ENCODE measurements at places on chromosomes 11 and 22.

DNA sequence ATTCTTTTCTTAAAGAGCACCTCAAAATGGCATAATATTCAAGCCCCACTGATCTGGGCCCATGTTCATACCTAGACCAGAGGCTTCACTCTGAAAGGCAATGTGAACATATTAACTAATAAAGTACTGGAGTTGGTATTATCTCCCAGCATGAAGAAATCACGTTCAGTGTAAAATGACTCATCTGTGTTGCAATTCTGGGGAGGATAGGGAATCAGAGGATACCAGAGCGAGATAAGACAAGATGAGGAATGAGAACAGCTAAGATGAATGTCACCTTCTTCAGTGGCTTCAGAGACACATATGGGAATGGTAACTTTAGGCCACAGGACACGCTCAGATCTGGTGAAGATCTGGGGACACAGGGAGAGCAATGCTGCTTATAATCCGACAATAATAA is 121.1 kb downstream of the NTM start:
- no peak for DNase-seq

GRCh38 chr22:46355369-46355995 is 20.0 kb downstream of the TRMU start:
- DNase-seq, result no peak

DNA sequence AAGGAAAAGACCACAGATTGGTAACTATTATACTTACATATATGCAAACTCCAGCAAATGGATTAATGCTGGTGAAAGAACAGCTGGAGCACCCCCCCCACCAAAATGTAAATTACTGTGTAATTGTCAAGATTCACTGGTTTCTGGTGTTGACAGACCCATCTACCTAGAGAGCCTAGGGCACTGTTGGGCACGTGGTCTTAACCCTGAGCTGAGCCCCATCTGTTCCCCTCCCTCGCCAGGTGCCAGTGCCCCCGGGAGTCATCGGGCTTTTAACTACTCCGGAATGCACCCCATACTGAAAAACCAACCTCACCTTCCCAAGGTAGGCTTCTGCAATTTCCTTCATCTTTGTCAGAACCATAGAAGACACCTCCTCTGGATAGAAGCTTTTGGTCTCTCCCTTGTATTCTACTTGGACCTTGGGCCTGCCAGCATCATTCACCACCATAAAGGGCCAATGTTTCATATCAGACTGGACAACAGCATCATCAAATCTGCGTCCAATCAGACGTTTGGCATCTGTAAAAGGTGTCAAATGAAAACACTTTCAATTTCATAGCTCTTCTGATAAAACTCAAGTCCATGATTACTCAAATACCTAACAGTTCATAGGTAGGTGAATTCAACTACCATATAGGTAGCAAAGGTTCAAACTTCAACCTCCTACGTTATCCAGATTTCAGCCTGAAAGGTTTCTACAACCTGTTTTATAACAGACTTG is 1.5 kb downstream of the HSPA8 start:
- no peak for DNase-seq

DNA sequence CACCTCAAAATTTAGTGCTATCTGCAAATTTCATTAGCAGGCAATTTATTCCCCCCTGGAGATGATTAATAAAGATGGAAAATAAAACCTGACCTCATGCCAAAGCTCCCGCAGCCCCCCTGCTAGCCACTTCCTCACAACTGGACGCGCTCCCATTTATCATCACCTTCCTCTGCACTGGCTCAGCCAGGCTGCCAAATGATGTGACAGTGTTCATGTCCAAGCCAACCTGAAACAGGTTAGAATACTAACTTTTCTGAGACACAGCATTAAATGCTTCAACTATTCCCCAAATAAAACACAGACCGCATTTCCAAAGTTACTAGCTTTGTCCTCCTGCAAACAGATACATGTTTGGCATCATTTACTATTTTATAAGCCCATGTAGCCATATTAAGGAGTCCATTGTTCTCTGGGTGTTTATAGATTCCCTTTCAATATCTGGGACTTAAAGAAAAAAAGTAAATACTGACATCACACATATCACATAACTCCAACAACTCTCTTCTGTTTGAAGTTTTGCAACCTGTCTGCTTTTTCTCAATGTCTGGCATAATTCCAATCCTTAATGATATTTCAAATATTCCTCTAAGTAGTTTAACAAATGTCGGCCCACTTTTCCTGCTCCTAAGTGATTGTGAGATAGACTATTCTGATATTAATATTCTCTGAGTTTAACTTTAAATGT is 829.7 kb upstream of the FAT3 start:
- DNase-seq, result peak; percentile 43

- DNase-seq, result no peak
Measured at GRCh38 chr11:120898568-120898967, 125.3 kb upstream of the TBCEL start.

GRCh38 chr11:128688031-128688713 is 5.7 kb upstream of the FLI1 start:
- DNase-seq, result no peak

DNA sequence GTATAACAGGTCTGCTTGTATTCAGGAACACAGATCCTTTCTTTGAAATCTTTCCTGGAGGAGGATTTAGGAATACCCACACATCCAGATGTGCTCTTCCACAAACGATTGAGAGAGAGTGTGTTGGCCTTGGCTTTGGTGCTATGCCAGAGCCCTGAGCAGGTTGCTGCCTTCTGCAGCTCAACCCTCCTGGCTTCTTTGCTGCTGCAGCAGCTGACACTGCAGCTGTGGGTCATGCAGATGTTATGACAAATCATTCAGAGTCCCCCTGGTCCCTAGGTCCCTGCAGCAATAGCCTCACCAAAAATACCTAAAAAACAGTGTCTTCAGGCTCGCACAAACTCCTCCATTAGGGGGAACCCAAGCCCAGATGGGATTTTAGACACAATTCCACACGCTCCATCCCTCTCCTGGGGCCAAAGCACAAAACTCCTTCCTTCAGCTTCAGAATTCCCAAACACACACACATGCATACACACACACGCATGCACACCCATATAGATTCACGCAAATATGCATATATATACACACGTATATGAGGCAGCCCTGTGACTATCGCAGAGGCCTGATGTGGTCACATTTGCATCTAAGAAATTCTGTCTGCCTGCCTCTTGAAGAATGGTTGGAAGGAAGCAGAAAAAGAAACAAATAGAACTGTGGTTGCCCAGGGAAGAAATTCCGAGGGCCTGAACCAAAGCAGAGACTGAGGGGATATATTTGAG is 35.4 kb downstream of the SLN start:
- DNase-seq, result no peak

GRCh38 chr11:119888119-119888518 is 159.1 kb upstream of the NECTIN1 start:
- no peak for DNase-seq
